NCI-H2081 treated with DMSO at 0.1 percent for 48 hours (cell line): ENCODE measurements at places on chromosomes 2 and 18.

GRCh38 chr2:17680119-17680518 is 73.5 kb downstream of the SMC6 start:
- DNase-seq, result no peak

DNA sequence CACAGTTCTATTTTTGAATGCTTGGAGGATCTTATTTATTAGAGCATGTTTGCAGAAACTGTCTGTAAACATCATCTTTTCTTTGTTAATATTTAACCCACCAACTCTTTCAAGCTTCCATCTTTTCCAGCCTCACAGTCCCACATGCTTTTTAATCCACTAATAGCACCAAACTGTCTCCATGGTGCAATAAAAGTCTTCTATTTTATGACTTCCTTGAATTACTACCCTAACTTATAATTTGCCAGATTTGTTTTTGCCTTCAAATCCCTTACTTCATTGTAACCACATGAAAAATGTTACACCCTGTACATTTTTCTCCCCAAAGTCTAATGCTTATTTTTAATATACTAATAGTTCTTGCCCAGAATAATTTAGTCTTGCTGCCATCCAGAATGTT is 792.6 kb downstream of the PLCL1 start:
- DNase-seq, result no peak

DNA sequence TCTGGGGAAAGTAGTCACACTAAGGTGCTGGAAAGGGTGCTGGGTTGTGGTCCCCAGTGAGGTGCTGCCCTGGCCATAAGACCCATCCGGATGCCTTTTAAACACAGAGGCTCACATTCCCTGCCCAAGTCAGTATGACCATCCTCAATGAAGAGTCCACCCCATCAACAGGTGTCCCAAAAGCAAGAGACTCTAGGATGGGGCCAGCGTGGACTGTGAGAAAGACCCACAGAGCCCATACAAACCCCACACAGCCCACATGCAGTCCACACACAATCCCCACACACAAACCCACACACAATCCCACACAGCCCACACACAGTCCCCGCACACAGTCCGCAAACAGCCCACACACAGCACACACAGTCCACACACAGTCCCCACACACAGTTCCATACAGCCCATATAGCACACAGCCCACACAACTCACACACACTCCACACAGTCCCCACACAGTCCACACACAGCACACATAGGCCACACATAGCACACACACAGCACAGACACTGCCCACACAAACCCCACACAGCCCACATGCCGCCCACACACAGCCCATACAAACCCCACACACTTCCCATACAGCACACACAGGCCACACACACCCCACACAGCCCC is 241.4 kb upstream of the SALL3 start:
- DNase-seq, result no peak

DNA sequence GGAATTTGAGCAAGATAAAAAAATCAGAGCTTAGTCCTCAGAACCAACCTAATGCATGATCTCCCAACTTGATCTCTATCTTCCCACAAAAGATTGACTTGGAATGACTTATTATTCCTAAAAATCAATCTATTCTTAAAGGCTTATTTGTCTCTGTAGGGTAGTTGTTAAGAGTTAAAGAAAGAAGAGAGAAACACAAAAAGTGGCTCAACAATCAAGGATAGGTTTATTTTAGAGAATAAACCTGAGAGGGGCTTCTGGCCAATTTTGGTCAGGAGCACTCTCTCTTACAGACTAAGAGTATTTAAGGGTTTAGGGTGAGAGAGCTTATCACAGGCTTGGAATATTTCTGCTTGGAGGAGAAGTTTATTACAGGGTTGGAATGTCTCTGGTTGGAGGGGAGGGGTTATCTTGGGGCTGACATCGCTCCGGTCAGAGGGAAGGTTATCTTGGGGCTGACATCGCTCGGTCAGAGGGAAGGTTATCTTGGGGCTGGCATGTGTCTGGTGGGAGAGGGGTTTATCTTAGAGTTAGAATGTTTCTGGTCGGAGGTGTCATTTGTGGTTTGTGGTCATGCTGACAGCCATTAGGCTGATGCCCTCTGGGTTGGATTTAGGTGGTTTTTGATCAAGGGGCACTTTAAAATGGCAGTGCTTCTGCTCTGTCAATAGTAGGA is 2.4 kb upstream of the MFF start:
- DNase-seq, result no peak

GRCh38 chr2:200449149-200449548 is 60.7 kb downstream of the KCTD18 start:
- DNase-seq, result no peak

DNA sequence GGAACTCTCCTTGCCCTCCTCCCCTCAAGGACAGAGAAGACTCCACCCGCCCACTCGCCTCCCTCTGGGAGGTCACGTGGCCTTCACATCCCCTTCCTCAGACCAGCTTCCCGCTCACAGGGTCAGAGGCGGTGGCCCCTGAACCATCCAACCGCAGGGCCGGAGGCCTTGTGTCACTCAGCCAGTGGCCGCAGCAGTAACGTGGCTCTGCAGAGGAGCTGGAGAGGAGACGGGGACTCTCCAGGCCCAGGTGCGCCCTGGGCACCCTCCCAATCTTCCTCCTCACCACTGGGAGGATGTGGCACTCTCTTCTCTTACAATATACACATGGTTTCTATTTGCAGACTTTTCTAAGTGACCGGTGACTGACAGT is 161.7 kb downstream of the TWIST2 start:
- DNase-seq, result no peak

DNA sequence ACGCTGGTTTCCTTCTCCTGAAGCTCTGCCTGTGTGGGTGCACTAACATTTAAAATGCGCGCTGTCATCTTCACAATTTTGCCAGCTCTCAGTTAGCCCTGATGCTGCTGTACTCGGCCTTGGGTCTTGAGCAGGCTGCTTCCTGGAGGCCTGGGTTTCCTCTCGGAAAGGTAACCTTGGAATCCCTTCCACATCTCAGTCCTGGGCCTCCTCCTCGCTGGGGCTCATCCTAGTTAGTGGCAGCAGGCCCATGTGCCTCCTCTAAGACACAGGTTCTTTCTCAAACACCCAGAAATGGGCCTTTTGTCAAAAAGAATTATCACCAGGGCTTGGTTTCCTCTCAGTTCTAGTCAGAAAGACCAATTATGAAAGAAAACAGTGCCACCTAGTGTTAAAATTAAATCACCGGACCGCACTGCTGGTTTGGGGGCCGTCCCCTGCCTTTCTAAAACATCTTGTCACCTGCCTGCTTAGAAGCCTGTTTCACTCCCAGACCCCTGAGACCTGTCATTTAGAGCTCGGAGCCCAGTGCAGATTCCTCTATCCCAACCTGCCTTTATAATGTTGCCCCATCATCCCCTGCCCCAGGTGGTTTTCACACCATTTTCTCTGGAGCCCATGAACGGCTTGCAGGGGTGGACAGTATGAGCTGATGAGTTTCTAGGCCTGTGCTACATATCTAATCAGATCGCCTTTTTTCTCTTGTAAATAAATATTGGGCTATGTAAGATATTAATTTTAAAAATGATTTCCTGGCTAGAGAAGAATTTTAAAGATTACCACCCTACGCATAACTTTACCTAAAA is 42.4 kb downstream of the HK2 start:
- DNase-seq, result peak; percentile 32

DNA sequence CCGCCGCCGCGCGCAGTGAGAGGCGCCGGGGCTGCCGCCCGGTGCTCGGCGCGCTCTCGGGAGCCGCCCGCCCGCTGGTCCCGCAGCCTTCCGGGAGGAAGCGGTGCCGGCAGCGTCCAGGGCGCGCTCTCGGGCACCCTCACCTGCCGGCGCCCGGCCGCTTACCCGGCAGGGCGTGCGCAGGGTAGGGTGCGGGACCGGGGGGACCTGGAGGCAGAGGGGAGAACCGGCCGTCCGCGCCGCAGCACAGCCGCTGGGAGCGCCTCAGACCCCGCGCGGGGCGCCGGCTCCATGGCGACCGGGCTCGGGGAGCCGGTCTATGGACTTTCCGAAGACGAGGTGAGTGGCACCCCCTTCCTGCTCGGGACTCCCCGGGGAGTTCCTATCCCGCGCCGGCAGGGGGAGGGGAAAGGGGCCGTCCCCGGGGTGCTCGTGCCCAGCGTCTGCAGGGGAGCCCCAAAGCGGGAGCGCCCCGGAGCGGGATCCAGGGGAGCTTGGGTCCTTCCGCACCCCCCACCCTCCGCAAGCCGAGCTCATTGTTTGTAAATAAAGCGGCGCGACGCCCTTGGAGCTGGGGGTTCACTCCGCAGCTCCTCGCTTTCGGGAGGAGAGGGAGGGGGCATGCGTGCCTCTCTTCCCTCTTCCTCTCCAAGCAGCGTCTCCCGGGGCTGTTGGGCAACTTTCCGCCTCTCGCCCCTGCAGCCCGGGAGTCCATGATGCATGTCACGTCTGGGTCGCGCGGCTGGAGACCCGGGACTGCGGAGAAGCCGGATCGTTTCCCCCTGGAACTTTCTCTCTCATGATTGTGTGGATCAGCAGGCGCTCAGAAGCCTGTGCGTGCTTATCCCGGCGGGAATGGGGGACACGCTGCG is 580 bp downstream of the NEDD4L start:
- no peak for DNase-seq

- DNase-seq, result no peak
These were observed 6.4 kb upstream of the GEMIN6 start for GRCh38 chr2:38771632-38772031.

- DNase-seq, result no peak
These were observed 48.8 kb upstream of the TMEFF2 start for GRCh38 chr2:192243488-192243887.
